ENCODE measurements at places on chromosomes 2 and 18.
A peak's percentile ranks its signal among the peaks of the same experiment; 100 is the strongest.

GRCh38 chr18:27520401-27520800 lies 335.3 kb upstream of the CHST9 start:
- DNase-seq = no peak

DNA sequence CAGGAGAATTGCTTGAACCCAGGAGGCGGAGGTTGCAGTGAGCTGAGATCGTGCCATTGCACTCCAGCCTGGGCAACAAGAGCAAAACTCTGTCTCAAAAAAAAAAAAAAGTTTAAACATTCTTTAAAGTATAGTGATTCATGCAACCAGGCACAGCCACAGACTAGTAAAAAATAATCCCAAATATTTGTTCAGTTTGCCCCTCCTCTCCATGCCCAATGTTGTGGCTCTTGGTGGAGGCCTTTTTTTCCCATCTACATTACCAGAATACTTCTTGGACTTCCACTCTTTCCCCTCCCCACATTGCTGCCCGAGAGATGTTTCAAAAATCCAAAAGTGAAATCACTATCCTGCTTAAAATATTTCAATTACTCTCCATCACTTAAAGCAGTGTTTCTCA lies 5.1 kb upstream of the MALT1 start:
- no peak for DNase-seq

DNA sequence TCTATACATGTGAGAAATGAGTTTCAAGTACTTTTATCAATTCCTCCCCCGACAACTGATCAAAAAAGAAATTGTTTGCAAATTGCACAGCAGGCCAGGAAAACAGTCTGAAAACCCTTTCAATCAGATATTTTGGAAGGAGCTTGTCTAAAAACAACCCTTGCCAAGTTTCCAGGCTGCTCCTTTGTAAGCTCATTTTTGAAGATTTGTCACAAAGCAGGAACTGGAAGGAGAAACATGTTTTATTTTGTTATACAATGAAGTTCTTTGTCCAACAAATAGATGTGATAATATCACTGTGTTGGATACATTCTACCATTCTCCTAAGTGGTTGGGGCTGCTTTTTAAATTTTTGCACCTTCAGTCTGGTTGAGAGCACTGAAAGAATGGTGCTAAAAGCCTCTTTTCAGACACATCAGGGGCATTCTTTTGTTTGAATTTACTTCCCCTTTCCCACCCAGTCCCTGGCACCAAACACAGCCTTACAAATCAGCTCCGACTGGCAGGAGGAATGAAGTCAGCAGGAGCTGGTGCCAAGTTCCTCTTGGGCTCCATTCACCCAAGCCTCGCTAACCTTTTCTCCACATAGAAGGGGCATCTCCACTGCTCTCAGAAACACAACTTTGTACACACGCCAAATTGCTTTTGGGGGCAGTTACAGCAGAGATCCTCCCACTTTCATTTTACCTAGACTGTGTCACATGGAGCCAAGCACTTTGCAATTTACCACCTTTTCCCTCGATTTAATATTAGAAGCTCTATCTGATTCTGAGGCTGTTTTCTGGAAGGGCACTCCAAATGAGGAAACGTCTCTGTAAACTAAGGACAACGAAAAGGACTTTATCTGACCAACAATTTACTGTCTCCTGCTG lies 88.0 kb downstream of the C1D start:
- no peak for DNase-seq

- no peak for DNase-seq
These were observed 91.9 kb upstream of the IL1R2 start for GRCh38 chr2:101899871-101900270.

DNA sequence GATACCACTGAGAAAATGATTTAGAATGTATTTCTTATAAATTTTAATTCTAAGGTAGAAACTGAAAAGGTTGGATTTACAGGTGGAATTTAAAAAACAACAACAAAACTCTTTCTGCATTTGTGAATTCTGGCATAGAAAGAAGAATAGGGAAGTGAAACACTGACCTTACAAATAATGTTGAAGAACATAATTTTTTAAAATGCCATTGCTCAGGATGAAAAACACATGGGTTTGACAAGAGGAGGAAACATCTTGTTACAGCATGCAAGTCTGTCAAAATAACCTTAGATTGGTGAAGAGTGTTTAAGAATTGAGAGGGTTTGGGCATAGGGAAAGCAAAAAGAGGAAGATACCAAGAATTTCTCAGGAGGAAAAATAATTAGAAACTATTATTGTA lies 184.3 kb downstream of the UBE2E3 start:
- no peak for DNase-seq

DNA sequence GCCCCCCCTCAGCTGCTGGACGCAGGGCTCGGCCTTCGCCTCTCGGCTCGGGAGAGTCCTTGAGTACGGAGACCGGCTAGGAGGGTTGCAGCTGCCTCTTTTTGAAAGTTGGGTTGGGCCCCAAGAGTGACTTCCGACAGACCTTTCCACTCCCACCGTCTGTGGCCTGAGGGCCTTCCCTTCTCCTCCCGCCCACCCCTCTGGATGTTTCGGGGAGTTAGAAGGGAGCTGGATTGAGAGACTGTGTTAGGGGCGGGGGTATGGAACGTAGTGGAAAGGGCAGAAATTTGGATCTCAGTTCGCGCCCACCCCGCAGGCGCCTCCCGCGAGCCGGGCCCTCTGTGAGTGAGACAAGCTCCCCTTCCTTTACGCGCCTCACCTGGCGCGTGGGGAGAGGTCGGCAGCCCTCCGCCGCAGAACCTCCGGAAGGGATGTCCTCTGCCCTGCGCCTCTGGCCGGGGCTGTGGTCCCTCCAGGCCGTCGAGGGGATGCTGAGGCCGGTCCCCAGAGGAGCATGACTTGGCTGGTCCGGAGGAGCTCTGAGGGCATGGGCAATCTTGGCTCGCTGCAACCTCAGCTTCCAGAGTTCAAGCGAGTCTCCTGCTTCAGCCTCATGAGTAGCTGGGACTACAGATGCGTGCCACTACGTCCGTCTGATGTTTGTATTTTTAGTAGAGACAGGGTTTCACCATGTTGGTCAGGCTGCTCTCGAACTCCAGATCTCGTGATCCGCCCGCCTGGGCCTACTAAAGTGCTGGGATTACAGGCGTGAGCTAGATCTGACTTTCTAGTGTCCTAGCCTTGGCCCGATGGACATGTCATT lies 15.9 kb downstream of the C2orf74 start:
- DNase-seq = peak; percentile 26

GRCh38 chr18:53789376-53790247 lies 434.9 kb downstream of the MBD2 start:
- DNase-seq = no peak

- DNase-seq = no peak
These were observed 111.9 kb downstream of the KCNF1 start for GRCh38 chr2:11023326-11024258.
